CD4-positive, alpha-beta T cell treated with Interleukin-10 for 1 hour (primary cell): ENCODE measurements at places on chromosomes 11 and 22.

DNA sequence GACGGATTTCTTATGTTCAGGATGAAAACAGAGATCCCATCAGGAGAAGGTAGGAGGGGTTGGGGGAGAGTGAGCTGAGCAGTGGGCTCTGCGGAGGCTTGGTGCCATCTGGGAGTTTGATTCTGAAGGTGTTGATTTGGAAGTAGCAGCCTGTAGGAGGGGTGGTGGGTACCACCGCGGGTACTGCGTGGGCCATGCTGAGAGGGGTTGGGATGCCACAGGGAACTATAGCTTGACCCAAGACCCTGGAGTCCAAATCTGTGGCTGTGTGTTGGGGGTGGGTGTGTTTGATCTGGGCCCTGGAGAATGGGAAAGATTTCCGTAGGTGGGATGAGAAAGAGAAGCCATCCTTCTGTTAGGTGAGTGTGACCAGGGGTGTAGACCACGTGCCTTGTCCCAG lies 5.0 kb downstream of the INCENP start:
- no peak for DNase-seq

GRCh38 chr11:74822170-74822569 lies 73.5 kb downstream of the RNF169 start:
- DNase-seq: no peak

- DNase-seq: no peak
Observed at GRCh38 chr11:70731271-70732022, 333.1 kb downstream of the CTTN start.

DNA sequence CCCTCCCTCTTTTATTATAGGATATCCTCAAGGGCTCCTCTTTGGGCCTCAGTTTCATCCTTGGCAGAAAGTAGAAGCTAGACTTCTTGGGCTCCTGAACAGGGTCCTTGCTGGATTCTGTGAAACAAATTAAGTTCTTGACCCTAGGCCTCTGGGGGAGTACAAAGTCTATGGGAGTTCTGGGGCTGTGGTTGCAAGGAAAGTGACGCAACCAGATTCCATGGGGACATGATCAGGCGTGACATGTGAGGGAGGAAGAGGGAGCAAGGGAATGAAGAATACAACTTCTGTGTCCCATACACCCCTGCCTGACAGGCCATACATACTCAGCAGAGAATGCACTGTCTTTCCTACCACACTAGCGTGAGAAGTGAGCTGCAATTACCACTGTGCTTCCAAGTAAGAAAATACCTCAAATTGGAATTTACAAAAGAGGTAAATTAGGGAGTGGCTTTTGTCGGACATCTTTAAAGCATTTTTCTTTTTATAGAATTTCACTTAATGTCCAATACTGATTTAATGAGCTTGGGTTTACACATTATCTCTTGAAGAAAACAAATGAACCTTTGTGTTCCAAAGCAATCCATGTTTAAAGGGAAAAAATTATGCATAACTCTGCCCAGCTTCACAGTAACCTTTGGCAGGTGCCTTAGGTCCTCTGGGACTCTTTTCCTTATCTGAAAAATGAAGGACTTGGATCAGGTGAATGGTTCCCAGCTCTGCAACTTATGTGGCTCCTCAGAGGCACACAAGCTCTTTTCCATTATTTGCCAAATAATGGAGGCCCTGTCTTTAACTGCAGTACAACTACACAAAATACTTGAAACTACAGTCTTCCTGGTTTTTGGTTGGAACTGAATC lies 38.9 kb downstream of the LIMK2 start:
- no peak for DNase-seq

DNA sequence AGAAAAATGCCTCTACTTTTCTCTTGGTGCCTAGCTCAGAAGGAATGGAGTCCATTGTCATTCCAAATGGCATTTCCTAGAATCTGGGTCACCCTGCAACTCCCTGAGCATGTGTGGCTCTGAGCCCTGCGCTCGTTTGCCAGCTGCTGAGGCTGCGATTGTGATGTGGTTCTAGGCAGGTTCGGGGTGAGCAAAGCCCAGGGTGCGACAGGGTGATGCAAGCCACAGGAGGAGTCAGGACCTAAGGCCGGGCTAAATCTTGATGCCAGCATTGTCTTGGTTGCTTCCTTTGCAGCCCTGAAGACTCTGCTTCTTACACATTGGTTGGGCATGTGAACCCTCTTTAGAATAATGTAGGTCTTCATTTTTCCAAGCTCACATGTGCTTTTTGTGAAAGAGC lies 131.0 kb downstream of the MORC2 start:
- no peak for DNase-seq

GRCh38 chr22:48248901-48249455 lies 1486.5 kb downstream of the TBC1D22A start:
- no peak for DNase-seq
